ENCODE measurements at places on chromosomes 7 and 10. TPM values are rescaled to one million over a fixed set of nuclear protein-coding genes. Genes with fewer than 3 reads are reported as not detected.

GRCh38 chr10:84862551-84862950, 534.2 kb downstream of the CCSER2 start:
- no peak for DNase-seq

DNA sequence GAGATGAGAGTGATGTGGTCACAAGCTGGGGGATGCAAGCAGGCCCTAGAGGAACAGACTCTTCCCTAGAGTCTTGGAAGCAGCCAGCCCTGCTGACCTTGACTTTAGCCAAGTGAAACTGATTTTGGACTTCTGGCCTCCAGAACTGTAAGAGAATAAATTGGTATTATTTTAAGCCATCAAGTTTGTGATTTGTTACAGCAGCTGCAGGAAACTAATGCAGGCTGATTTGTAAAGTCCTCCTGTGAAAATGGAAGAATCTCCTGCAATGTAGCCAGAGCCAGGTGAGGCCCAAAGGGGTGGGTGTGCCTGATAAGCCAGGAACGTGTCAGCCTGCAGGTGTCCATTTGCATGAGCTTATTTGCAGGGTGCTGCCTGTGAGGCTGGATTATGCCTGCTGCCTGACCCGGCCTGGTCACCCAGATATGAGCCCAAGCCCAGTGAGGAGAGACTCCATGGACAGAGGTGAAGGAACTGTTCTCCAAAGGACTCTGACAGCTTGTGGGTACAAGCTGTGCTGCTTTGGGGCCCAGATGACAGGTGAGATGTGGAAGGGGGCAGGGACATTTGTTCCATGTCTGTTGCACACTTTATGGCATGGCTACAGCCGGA, 24.6 kb upstream of the PLEKHA1 start:
- DNase-seq: no peak

Gene SLC39A12
- not detected for polyA plus RNA-seq

GRCh38 chr7:122550545-122550944, 148.4 kb downstream of the RNF133 start:
- no peak for DNase-seq

DNA sequence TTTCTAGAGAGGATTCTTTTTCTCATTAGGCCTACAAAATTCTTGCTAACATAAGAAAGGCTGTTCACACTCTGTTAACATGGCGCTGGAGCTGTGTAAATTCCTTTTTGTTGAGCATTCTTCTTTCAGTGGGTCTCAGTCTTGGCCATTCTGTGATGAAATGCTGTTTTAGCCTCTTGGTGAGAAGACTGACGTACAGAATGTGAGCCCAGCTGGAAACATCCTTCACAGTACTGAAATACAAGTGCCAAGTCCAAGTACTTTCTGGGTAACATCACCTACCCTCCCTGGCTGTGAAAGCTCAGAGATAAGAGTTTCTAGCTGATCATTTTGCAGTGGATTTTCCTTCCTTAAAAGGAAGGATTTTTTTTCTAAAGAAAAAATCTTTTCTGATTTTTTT, 231.8 kb downstream of the AHR start:
- no peak for DNase-seq
